ACHN (cell line): ENCODE measurements at places on chromosomes 1 and 21.

GRCh38 chr1:239757716-239758115 lies 334.0 kb upstream of the FMN2 start:
- no peak for DNase-seq

- peak; percentile 41 for DNase-seq
These were observed 116.8 kb upstream of the ATP1A1 start for GRCh38 chr1:116256286-116256649.

DNA sequence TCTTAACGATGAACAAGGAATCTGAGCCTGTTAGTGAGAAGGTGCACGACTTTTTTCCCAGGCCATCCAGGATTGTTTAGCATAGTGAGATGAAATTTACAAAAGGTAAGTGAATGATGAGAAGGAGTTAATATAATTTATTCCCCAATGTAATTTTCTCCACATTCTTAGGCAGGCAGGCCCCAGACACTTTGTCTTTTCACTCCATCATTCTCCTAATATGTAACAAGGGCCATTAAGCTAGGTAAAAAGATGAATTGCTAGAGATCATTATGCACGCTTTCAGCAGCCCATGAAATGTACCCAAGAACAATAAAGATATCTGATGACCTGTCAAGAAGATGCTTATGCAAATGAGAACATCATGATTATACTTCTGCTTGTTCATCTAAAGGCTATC lies 24.1 kb downstream of the NIBAN1 start:
- DNase-seq, result no peak

DNA sequence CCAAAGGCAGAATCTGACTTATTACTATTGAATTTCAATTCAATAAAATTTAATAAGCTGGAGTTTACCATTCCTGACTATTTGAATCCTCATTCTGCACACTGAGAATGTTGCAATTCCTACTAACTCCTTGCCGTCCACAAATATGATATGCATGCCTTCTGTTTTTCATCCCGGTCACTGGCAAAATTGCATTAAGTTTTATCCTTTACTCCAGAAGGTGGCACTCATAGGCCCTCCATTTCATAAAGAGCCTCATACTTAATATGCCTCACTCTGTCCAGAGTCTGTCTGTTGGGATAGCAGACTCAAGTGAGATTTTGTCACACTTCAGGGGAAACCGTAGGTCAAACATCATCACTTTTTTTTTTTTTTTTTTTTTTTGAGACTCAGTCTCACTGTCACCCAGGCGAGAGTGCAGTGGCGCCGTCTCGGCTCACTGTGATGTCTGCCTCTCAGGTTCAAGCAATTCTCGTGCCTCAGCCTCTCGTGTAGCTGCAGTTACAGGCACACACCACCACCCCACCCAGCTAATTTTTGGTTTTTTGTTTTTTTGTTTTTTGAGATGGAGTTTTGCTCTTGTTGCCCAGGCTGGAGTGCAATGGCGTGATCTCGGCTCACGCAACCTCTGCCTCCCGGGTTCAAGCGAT lies 27.3 kb downstream of the F11R start:
- peak; percentile 50 for DNase-seq

- DNase-seq, result peak; percentile 23
These were observed 32.2 kb downstream of the FAM177B start for GRCh38 chr1:222769181-222769580.

- no peak for DNase-seq
These were observed 32.7 kb upstream of the CD2 start for GRCh38 chr1:116721451-116722007.

GRCh38 chr1:117093870-117094621 lies 27.5 kb downstream of the TRIM45 start:
- DNase-seq, result peak; percentile 61

- DNase-seq, result no peak
These were observed 170.4 kb upstream of the NR5A2 start for GRCh38 chr1:199857108-199857507.

GRCh38 chr1:22916471-22916820 lies 56.2 kb downstream of the LACTBL1 start:
- DNase-seq, result no peak

- DNase-seq, result no peak
These were observed 225.2 kb upstream of the TNR start for GRCh38 chr1:175968486-175969172.

GRCh38 chr1:61138921-61139774 lies 56.8 kb downstream of the NFIA start:
- DNase-seq, result no peak

DNA sequence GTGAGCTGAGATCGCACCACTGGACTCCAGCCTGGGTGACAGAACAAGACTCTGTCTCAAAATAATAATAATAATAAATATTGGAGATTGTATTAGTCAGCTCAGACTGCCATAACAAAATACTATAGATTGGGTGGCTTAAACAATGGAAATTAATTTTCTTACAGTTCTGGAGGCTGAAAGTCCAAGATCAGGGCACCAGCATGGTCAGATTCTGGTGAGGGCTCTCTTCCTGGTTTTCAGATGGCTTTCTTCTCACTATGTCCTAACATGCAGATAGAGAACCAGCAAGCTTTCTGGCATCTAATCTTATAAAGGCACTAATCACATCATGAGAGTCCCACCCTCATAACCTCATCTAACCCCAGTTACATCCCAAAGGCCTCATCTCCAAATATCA lies 23.2 kb upstream of the DDAH1 start:
- no peak for DNase-seq

GRCh38 chr1:66254785-66255184 lies 279.2 kb upstream of the SGIP1 start:
- DNase-seq, result no peak

DNA sequence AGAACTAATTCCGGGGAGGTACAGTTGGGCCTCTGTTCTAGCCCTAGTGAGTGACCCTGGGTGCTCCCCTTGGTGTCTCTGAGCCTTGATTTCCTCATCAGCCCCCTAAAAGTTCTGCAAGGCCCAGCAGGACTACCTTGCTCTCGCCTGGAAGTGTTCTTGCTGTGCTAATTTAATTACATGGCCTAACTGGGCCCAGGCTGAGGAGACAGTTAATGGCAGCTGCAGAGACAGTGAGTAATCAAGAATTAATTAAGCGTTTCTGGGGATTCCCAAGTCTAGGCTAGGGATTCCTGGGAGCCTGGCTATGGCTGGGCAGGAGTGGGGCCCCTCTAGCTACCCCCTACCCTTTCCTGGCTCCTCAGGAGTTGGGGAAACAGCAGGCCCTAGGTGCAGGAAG lies 24.7 kb upstream of the DMBX1 start:
- no peak for DNase-seq

- peak; percentile 67 for DNase-seq
These were observed 85.8 kb downstream of the NIBAN1 start for GRCh38 chr1:184888505-184888904.

- no peak for DNase-seq
These were observed 177.2 kb upstream of the C8B start for GRCh38 chr1:57142999-57143398.

GRCh38 chr1:155218854-155219591 lies 10.5 kb downstream of the MTX1 start:
- DNase-seq, result peak; percentile 37

DNA sequence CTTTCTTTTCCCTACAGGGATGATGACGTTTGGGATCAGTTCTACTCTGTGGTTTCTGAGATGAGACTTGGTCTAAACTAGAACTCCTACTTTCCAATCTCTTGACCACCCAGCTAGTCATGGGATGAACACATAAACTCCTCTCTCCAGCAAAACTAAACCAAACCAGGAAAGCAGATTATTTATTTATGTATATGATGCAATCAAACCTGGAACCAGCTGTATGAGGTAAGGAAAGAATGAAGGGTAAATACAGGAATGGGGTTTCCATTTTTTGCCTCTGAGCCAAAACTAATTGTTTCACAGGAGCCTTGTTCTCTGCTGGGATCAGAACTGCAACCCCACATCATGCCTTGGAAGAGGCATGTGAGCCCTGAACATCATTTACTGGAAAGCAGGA lies 3.3 kb upstream of the AGT start:
- DNase-seq, result no peak

DNA sequence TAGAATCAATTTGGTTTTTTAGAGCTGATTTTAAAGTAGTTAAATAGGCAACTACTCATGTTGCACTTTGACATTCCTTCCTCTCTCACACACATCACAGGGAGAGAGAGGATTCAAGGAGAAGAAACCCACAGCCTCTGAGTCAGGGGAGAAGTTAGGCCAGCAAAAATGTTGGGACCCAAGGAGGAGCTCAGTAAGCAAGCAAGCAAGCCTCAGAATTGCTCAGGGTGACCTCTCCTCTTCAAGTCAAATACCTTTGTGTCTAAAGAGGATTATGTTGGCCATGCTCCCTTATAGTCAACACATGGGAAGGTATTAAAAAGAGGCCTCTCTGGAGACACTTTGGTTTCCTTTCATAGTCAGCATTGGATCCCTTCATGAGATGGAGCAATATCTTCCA lies 80.5 kb upstream of the WARS2 start:
- DNase-seq, result no peak

DNA sequence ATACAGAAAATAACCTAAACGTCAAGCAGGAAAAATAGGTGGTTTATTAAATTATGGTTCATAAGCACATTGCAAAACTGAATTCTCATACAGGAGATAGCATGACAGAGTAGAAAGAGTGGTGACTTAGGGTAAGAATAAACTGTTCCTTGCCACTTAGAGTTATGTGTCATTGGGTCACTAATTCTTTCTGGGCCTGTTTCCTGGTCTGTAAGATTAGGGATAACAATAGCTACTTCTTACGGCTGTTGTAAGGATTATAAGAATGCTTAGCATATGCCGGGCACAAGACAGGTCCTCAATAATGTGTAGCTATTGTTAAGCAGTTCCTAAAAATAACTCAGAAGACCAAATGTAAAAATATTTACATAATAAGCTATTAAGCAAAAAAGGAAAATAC lies 24.2 kb downstream of the SNRNP40 start:
- no peak for DNase-seq

- peak; percentile 62 for DNase-seq
These were observed 231.0 kb upstream of the B3GALT2 start for GRCh38 chr1:193417403-193417802.

DNA sequence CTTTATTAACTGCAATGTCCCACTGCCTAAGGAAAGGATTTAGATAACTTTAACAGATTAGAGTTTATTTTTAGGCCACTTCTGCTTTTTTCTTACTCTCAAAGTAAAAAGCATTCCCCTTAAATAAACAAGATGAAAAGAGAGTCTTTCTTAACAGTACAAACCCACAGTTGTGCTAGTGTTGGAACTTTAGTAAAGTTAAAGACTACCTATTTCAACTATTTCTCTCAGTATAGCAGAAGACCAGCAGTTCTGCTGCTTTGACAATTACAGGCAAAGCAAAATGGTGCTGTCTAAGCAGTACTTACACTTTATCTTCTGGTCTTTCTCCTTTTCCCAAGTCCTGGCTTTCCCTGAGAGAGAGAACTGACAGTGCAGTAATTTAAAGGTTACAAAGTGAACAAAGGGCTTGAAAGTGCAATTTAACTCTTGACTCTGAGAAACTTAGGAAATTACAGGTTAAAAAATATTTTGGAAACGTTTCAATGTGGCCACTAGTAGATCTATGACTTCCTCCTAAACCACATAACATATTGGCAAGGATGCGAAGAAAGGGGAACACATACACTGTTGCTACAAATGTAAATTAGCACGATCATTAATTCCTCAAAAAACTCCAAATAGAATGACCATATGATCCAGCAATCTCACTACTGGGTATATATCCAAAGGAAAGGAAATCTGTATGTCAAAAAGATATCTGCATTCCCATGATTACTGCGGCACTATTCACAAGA lies 135.4 kb upstream of the POGK start:
- DNase-seq, result no peak

DNA sequence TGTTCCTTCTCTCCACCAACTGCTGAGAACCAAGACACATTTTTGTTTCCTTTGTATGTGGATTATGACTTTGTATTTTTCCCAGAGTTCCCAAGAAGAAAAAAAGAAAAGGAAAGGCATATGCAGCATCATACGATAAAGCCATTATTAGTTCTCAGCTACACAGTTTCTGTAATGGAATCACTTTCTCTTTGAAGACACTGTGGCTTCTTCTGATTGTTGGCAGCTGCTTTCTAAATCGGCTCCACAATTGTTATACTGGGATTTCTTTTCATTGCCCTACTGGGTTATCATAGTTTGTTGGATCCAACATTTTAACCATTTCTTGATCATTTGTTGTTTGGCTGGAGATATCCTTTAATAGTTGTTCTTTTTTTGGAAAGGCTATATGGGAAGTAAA lies 89.5 kb upstream of the HIVEP3 start:
- DNase-seq, result no peak

GRCh38 chr1:236089046-236089773 lies 24.3 kb upstream of the NID1 start:
- no peak for DNase-seq

DNA sequence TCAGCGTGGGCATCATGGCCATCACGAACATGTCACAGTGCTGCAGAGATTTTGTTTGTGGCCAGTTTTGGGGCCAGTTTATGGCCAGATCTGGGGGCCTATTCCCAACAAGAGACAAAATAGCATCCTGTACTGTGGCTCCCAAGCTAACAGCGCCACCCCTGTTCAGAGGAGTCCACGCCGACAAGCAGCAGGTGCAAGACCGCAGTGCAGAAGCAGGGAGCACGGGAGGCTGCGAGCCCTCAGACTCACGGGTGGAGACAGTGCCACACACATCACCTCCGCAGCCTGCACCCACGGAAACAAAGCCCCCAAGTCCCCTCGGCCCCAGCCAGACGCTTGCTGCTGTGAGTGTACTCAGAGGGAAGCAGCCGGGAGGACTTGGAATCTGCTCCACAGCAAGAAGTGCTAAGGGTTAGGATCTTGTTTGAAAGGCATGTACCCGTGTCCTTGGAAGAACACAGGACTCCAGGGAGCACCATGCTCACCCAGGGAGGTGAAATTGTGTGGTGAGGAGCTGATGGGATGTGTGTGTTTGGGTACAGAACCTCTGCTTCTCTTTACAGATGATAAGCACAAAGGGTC lies 7.1 kb downstream of the TCP10L start:
- DNase-seq, result no peak

- DNase-seq, result no peak
These were observed 125.0 kb upstream of the HOOK1 start for GRCh38 chr1:59689730-59690129.

- DNase-seq, result peak; percentile 71
These were observed 162.7 kb upstream of the COL6A1 start for GRCh38 chr21:45818904-45819285.

- no peak for DNase-seq
These were observed 75.3 kb downstream of the PEX14 start for GRCh38 chr1:10549904-10550664.

GRCh38 chr21:24395320-24395923 lies 1211.9 kb downstream of the MRPL39 start:
- DNase-seq, result peak; percentile 1

- DNase-seq, result no peak
These were observed 2.8 kb downstream of the FAM43B start for GRCh38 chr1:20555025-20555757.

- DNase-seq, result no peak
These were observed 23.9 kb downstream of the RAB3B start for GRCh38 chr1:51966559-51966958.

GRCh38 chr21:45641480-45642035 lies 2.0 kb upstream of the PCBP3 start:
- no peak for DNase-seq

DNA sequence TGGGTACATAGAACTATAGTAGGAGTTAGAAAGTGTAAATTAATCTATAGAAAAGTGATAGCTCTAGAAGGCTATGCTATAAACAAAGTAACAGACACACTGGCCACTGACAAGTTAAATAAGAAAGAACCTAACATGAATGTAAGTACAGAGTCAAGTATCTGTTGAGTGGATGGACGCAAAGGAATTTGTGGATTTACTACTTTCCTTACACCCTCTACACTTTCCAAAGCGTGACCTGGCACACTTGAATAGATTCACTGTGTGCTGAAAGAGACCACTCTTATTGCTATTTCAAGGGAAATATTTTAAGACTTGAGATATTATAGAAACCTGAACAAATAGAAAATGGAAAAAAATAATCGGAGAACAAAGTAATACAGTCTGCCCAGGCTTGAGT lies 142.8 kb upstream of the SAMSN1 start:
- no peak for DNase-seq
